ENCODE measurements at places on chromosomes 7 and 10. TPM values are rescaled to one million over a fixed set of nuclear protein-coding genes. Genes with fewer than 3 reads are reported as not detected.

Gene AKR1B1
- 154 TPM for polyA plus RNA-seq

Gene FBXO24
- polyA plus RNA-seq = 0.82 TPM

Gene IDE
- polyA plus RNA-seq = 12.3 TPM

Gene CPN1
- not detected for polyA plus RNA-seq
